Activated CD8-positive, alpha-beta T cell treated with anti-CD3 and anti-CD28 coated beads for 36 hours (primary cell): ENCODE measurements at places on chromosomes 4 and X. TPM values are rescaled to one million over a fixed set of nuclear protein-coding genes. Genes with fewer than 3 reads are reported as not detected.

GRCh38 chrX:129561453-129561852 is 21.4 kb downstream of the OCRL start:
- peaks cover 10% of the 10 kb centered on the region for H3K4me1 ChIP-seq
- no peaks in the 10 kb centered on the region for H3K27me3 ChIP-seq

CT45A10 gene
- not detected for total RNA-seq

- no peak for DNase-seq
- H3K4me3 ChIP-seq = no peak overlapping the region
- H3K36me3 ChIP-seq = no peaks in the 10 kb centered on the region
- H3K4me1 ChIP-seq = no peaks in the 10 kb centered on the region
- H3K27ac ChIP-seq = no peak overlapping the region
Observed at GRCh38 chrX:50327235-50327634, 122.7 kb downstream of the CCNB3 start.

- no peaks in the 10 kb centered on the region for H3K36me3 ChIP-seq
- no peaks in the 10 kb centered on the region for H3K27me3 ChIP-seq
- H3K4me1 ChIP-seq = no peaks in the 10 kb centered on the region
- no peak overlapping the region for H3K27ac ChIP-seq
- DNase-seq = no peak
- H3K4me3 ChIP-seq = no peak overlapping the region
Observed at GRCh38 chr4:28247805-28248204, 1387.2 kb downstream of the STIM2 start.

GRCh38 chr4:15719506-15719905 is 16.6 kb downstream of the BST1 start:
- no peak overlapping the region for H3K4me3 ChIP-seq
- no peaks in the 10 kb centered on the region for H3K27me3 ChIP-seq
- no peaks in the 10 kb centered on the region for H3K36me3 ChIP-seq

DNA sequence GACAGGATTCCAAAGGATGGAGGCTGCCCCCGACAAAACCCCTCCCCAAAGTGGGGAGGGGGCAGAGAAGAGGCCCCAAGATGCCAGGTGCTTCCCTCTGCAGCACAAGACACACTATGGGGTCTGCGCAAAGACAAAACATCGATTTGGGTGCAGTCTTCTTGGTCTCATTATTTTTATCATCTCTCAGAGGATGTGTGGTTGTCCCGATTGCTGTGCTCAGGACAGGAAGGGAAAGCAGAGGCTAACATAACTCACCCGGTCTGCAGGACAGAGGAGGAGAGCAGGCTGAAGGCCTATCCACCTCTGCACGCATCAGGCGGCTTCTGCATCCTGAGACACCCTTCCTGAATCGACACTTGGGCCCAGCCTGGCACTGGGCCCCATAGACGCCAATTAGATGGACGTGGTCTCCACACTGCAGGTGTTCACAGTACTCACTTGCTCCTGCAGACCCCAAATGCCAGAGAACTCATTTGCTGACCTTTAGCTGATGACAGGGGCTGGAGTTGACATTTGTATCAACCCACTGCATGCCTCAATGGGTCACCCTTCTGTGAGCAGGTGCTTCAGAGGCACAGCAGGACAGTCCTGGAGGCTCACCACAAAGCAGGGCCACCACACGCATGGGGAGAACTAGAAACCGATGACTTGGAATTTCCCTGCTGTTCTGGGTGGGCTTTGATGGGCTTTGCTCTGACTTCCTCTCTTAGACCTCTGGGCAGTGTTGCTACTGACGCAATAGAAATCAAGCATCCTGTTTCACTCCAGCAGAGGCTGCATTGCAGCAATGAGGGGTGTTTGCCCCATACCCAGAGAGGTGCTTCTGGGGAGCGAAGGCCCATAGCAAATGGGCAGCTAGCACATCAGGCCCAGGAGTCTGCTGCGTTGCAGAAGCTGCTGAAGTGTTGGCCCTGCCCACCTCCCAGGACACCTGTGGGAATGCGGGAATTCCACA is 96.3 kb upstream of the ENPP6 start:
- H3K4me1 ChIP-seq = peaks cover 90% of the 10 kb centered on the region
- peak; percentile 82 for DNase-seq
- no peaks in the 10 kb centered on the region for H3K27me3 ChIP-seq

GRCh38 chr4:187849556-187850225 is 145.9 kb upstream of the ZFP42 start:
- no peak overlapping the region for H3K27ac ChIP-seq
- H3K4me3 ChIP-seq = no peak overlapping the region
- H3K27me3 ChIP-seq = no peaks in the 10 kb centered on the region
- H3K4me1 ChIP-seq = no peaks in the 10 kb centered on the region
- no peaks in the 10 kb centered on the region for H3K36me3 ChIP-seq

DNA sequence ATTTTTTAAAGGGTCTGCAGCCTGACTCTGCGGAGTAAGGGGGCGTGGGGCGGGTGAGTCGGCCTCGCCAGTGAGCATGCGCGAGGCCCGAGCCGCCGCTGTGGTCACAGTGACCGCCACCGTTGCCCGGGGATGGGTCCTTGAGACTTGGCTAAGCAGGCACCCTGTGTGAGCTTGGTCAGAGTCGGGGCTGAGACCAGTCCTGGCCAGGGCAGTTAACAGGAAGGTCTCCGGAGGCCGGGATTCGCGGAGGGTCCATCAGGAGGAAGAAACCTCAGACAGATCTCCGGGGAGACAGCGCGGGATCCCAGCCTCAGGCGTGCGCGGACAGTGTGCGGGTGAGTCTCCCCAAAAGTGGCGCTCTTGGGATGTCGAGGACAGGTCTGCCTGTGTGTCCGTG is 1384.4 kb upstream of the PCDH10 start:
- H3K4me1 ChIP-seq = no peaks in the 10 kb centered on the region
- no peak overlapping the region for H3K4me3 ChIP-seq
- DNase-seq = no peak
- no peak overlapping the region for H3K27ac ChIP-seq

- H3K27ac ChIP-seq = no peak overlapping the region
- peaks cover 12% of the 10 kb centered on the region for H3K27me3 ChIP-seq
- no peak overlapping the region for H3K4me3 ChIP-seq
- DNase-seq = peak; percentile 64
Observed at GRCh38 chr4:41661442-41662076, 87.0 kb downstream of the PHOX2B start.

GRCh38 chr4:155025762-155026457 is 182.5 kb upstream of the NPY2R start:
- H3K27me3 ChIP-seq = peaks cover 3% of the 10 kb centered on the region
- H3K4me1 ChIP-seq = no peaks in the 10 kb centered on the region
- no peak overlapping the region for H3K27ac ChIP-seq
- H3K4me3 ChIP-seq = no peak overlapping the region

FABP2 gene
- total RNA-seq = not detected

- H3K4me3 ChIP-seq = no peak overlapping the region
- no peaks in the 10 kb centered on the region for H3K4me1 ChIP-seq
Observed at GRCh38 chrX:44234541-44234940, 108.9 kb downstream of the EFHC2 start.

FAM149A gene
- total RNA-seq = 0.38 TPM

GRCh38 chr4:79652232-79652631 is 244.2 kb upstream of the GK2 start:
- no peak overlapping the region for H3K4me3 ChIP-seq
- no peak overlapping the region for H3K27ac ChIP-seq
- no peaks in the 10 kb centered on the region for H3K27me3 ChIP-seq
- DNase-seq = no peak

GRCh38 chrX:129763666-129764065 is 16.1 kb upstream of the SASH3 start:
- no peak overlapping the region for H3K27ac ChIP-seq
- H3K4me3 ChIP-seq = no peak overlapping the region
- no peaks in the 10 kb centered on the region for H3K36me3 ChIP-seq
- H3K27me3 ChIP-seq = no peaks in the 10 kb centered on the region
- H3K4me1 ChIP-seq = peaks cover 47% of the 10 kb centered on the region
- no peak for DNase-seq

SLC26A1 gene
- 0.27 TPM for total RNA-seq

- H3K27me3 ChIP-seq = no peaks in the 10 kb centered on the region
- no peak for DNase-seq
- no peak overlapping the region for H3K27ac ChIP-seq
- no peaks in the 10 kb centered on the region for H3K36me3 ChIP-seq
- no peak overlapping the region for H3K4me3 ChIP-seq
- H3K4me1 ChIP-seq = no peaks in the 10 kb centered on the region
Observed at GRCh38 chrX:111372086-111372485, 39.9 kb downstream of the DCX start.

DNA sequence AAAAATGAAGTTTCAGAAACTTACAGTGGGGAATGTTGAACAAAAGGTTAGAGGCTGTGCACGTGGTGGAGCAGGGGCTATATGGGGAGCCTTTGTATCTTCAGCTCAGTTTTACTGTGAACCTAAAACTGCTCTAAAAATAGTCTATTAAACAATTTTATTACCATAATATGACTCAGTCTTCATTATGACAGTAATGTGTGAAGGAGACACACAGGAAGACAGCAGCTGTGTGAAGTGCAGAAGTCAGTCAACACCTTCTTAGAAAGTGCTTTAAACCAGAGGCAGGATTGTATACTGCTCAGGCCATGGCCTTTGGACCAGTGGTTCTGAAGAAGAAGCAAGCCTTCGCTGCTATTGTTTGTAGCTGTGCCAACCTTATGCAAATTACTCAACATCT is 89.7 kb downstream of the ARHGAP10 start:
- H3K4me1 ChIP-seq = no peaks in the 10 kb centered on the region
- no peak overlapping the region for H3K27ac ChIP-seq
- no peaks in the 10 kb centered on the region for H3K27me3 ChIP-seq
- no peaks in the 10 kb centered on the region for H3K36me3 ChIP-seq
- no peak for DNase-seq
